ENCODE measurements at places on chromosomes 7 and 10.

- no peak for DNase-seq
Observed at GRCh38 chr10:91593834-91594233, 39.0 kb downstream of the PPP1R3C start.

GRCh38 chr7:27616914-27617548 lies 45.7 kb downstream of the HIBADH start:
- no peak for DNase-seq

DNA sequence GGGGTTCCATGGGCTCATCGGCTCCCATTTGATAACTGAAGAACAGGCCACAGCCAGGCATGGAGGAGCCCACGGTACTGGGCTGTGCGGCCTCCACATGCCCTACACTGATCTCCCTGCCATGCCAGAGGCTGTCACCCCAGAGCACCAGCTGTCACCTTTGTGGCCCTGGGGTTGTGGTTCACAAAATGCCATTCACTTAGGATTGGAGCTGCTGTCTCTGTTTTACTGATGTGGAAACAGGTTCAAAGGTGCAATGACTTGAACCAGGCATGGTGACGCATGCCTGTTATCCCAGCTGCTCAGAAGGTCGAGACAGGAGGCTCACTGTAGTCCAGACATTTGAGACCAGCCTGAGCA lies 4.3 kb upstream of the UPK3B start:
- DNase-seq, result peak; percentile 9

GRCh38 chr7:137772316-137772715 lies 74.5 kb downstream of the DGKI start:
- DNase-seq, result no peak

GRCh38 chr7:39016609-39017008 lies 38.9 kb downstream of the POU6F2 start:
- DNase-seq, result no peak

GRCh38 chr10:63713191-63714144 lies 192.3 kb downstream of the REEP3 start:
- peak; percentile 80 for DNase-seq

DNA sequence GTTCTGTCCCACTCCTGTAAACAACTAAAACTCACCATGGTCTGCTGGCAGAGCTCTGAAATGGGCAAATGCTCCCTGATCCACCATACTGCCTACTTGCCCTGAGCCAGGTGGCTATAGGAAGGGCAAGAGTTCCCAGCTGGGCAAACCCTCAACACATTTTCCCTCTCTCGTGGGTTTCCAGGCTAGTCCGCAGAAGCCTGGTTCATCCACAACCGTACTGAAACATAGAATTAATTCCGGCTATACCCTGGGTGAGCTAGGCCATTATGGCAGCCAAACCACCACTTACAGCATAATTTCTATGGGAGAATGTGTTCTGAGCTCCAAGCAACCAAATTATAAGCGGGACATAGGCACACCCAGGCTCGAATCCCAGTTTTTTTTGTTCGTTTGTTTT lies 20.1 kb upstream of the DDIT4 start:
- no peak for DNase-seq

DNA sequence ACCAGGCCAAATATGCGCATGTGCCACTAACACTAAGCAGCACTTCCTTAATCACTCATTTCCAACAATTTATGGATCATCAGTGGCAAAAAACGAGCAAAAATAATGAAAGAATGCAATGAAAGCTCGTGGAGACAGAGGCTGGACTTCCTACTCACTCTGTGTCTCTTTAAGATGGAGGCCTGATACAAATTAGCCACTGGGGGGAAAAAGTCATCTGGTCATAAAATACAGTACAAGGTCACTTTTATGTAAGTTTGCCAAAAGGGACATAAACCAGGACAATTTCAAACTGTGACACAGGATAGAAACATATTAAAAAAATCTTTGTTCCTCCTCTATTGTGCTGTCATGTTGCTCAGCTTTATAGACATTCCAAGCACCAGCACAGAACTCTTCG lies 101.7 kb downstream of the LMBR1 start:
- no peak for DNase-seq

GRCh38 chr7:117220836-117221235 lies 102.0 kb downstream of the WNT2 start:
- DNase-seq, result no peak

DNA sequence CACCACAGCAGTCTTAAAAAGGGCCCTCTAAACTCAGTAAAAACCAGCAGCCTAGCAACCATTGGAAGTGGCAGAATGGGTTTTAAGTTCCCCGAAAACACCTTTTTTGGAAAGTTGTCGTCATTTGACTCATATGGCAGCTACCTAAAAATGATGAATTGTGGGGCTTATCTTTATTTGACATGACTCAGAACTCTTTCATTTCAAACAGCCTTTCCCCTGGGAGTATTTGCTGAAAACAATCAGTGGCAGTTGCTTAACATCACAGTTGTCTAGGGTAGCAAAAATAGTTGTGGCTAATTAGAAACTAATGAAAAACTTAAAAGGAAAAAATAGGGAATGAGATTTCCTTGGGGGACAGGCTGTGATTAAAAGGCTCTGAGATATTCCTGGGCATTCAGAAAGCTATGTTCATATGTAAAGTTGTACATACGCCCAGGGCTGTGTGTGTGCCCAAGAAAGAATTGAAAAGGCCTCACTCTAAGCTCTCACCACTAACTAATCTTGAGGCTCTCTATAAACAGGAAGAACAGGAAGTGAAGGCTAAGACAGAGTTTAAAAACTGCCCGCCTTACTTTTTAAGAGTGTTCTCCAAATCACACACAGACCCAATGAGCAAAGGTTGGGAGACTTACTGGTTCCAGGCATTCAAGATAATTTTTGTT lies 81.7 kb upstream of the HECTD2 start:
- DNase-seq, result no peak

DNA sequence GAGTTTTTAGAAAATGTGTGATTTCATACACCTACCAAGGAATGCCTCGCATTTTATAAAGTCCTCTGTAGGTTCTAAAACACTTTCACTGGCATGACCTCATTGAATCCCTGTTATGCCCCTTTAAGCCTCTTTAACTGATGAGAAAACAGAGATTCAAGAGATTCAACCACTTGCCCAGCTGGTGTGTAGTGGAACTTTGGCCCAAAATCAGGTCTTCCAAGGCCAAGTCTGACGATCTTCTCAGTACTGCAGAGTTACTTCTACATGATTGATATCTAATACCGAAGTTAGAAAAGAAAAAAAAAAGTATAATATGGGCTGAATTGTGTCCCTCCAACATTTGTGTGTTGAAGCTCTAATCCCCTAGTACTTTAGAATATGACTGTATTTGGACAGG lies 202.0 kb downstream of the WDR11 start:
- DNase-seq, result no peak

DNA sequence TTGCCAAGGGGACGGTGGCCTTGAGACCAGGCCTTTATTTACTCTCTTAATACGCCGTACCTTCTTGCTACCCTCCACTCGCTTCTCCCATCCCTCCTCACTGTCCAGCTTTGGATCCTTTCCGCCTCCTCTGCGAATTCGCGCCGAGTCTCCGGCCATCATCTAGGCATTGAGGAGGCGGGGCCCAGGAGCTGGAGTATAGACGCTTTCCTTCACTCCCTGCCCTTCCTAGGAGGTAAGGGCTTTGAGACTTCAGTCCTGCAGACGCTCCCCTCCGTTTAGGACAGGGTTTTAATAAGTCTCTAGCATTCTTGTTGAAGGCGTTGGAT lies 538 bp downstream of the TFAM start:
- DNase-seq, result peak; percentile 67

DNA sequence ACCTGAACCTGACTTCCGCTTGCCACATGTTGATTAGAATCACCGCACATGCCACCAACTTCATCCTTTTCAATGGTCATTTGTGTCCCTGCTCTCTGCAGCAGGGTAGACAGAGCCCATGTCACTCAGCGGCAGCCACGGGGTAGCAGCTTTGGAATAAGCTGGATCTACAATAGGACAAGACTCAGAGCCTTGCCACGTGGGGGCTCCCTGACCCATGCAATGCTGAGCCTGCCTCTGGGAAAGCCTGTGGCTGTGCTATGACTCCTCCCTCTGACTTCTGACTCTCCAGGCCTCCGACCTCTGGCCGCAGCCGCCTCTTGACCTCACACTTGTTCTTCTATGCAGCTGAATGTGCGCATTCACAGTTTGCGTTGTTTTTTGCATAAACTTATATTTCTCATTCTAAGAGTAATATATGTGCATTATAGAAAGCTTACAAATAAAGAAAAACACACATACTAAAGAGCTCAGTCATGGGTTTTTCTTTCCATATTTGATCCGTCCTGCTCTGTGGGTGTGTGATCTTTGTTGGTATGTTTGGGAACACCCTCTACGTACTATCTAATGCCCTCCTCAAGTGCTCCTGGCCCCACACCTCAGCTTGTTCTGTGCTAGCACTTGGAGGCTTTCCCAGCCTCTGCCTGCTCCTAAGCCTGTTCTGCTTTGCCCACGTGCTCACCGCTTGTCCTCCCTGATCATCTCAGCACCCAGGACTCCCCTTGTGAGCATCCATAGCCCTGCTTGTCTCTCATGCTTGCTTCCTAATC lies 198.0 kb upstream of the MKI67 start:
- peak; percentile 73 for DNase-seq

GRCh38 chr10:59585046-59585700 lies 124.5 kb downstream of the SLC16A9 start:
- no peak for DNase-seq

DNA sequence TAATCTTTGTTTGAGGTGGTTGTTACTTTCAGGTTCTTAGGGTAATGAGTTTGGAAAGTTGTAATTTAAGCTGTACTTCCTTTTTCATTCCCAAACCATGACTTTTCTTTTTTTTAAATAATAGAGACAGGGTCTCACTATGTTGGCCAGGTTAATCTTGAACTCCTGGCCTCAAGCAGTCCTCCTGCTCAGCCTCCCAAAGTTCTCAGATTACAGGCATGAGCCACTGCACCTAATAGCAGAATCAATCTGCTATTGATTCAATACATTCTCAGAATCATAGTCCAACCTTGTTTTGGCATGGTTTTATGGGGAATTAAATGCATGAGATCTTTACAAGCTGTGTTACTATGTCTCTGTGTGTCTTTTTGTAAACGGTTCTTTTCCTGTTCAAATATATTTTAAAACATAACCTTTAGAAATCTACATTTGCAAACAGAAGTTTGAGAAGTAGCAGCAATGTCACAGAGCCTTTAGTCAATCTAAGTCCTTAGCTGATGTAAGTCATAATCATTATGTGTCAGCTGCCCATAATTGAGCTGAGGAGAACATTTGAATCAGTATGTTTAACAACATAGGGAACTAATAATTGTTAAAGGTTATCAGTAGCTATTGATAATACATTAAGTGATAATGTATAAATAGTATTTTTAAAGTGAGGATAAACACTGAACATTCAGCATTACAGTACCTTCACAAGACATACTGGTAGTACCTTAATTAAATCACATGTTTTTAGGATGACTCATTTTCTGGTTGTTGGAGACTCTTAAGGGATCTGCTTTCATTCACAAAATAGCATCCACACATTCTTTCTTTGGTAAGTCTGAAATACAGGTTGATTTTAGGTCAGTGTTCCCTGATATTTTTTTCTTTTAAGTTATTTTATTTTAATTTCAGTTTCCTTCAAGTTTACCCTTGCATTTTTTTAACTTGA lies 8.8 kb downstream of the INPP5F start:
- no peak for DNase-seq

DNA sequence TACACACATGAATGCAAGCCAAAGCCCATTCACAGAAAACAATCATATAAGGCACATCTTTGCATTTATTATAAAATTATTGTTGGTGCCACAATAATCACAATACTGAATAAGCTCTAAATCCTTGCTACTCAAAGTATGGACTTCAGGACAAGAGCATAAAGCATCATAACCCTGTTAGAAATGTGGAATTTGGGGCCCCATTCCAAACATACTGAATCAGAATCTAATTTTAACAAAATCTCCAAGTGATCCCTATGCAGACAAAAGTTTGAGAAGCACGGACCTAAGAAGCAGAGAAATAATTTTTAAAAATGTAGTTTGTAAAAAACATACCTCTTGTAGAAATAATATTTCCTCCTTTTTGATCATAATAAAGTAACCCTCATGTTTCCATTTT lies 199.2 kb downstream of the IMMP2L start:
- DNase-seq, result no peak

DNA sequence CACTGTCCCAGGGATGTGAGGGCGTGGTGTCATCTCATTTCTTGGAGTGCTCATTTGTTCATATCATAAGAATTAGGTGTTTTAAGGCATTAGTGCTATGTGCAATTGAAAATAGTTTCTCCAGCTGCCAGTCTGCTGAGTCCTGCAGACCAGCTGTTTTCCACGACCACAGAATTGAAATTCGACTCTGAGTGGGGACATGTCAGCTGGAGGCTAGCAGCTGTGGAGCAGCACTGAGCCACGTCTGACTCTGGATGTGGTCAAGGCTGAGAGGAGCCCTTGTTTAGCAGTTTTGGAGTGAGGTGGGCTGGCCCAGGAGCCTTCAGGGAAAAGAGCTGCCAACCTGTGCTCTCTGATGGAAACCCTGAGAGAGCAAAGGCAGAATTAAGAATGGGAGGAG lies 156.3 kb upstream of the GRB10 start:
- no peak for DNase-seq

DNA sequence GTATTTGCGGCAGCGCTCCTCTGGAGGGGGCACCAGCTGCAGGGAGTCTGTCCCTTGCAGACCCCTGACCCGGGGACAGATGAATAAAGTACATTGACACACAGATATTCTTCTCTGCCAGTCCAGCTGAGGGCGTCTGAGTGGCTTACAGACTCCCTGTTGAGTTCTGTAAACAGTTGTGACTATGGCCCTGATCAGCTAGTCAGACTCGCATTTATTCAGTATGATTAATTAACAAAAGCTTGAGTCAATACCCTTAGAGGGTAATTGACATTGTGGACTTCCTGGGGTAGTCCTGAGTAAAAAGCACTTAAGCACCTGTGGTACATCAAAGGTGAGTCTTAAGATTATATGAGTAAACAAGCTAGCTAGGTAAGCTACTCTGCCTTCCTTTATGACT lies 21.0 kb downstream of the ANKRD30A start:
- no peak for DNase-seq

GRCh38 chr7:1881946-1882345 lies 211.9 kb downstream of the ELFN1 start:
- DNase-seq, result no peak

DNA sequence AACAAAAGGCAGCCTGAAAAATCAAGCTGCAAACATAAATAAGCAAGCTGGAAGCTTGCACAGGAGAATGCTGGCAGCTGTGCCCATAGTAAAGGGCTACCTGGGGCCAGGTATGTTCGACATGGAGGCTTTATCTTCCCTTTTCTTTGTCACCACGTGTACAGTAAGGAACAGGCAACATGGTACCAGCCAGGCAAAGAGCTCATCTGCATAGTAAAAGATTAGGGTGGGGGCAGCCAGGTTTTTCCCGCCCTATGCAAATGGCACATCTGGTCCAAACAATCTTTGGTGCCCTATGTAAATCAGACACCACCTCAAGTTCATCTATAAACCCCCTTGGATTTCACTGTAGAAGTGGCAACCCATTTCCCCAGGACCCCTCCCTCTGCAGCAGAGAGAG lies 625.1 kb downstream of the TYW1 start:
- DNase-seq, result no peak

- peak; percentile 48 for DNase-seq
Observed at GRCh38 chr10:100742936-100743335, 2.4 kb upstream of the PAX2 start.
